ENCODE measurements at places on chromosomes 3 and 15.

GRCh38 chr3:13411186-13411860 is 8.8 kb downstream of the NUP210 start:
- DNase-seq: no peak

DNA sequence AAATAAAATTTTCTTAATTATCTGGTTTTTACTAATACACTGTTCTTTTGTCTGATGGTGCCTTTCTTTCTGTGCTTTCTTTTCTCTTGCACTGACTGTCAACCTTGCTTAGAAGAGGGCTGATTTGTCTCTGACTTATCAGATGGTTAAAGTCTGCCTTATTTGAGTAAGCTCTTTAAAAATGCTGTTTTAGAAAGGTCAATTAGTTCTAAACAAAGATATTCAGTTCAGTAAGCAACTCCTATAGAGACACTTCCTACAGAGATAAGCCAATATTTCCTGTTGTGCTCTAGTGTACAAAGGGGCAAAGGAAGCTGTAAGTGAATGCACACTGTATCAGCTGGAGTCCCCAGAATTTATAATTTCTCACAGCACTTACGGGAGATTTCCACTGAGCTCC is 153.4 kb upstream of the TSPAN3 start:
- DNase-seq: no peak

DNA sequence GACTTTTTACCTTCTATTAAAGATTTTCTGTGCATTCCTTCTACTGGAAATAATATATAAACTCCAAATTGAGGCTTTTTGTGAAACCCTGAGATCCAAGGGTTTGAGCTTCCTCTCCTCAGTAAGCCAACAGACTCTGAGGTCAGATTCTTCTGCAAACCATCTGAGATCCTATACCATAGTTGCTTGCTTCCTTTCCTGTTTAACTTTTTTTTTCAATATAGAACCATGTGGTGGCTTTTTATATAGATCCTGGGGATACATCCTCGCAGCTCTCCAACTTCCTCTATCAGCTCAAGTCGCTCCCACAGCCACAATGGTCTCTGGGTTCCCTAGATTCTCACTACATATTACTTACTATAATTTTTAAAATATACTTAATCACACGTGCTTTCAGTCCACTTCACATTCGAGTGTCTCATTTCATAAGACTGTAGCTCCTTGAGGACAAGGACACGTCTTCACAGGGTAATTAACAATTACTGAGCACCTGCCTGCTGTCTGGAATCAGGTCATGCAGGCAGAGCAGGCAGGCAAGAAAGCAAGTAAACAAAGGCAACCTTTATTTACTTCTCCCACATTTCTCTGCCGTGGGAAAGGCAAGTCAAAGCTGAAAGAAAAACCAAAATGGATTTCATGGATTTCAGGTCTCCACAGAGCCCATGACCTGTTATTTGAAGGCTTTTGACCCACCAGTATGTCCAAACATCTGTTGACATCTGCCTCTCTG is 941.5 kb downstream of the FHIT start:
- no peak for DNase-seq

GRCh38 chr3:169062501-169062900 is 601.0 kb downstream of the MECOM start:
- DNase-seq: no peak

GRCh38 chr3:140546649-140547048 is 131.2 kb upstream of the TRIM42 start:
- DNase-seq: no peak

GRCh38 chr3:52436500-52437149 is 8.3 kb downstream of the SEMA3G start:
- DNase-seq: no peak

GRCh38 chr3:119098619-119099222 is 47.2 kb upstream of the TEX55 start:
- no peak for DNase-seq

DNA sequence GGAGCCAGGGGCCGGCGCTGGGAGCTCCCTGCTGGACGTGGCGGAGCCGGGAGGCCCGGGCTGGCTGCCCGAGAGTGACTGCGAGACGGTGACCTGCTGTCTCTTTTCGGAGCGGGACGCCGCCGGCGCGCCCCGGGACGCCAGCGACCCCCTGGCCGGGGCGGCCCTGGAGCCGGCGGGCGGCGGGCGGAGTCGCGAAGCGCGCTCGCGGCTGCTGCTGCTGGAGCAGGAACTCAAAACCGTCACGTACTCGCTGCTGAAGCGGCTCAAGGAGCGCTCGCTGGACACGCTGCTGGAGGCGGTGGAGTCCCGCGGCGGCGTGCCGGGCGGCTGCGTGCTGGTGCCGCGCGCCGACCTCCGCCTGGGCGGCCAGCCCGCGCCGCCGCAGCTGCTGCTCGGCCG is 1.5 kb downstream of the SMAD6 start:
- no peak for DNase-seq

DNA sequence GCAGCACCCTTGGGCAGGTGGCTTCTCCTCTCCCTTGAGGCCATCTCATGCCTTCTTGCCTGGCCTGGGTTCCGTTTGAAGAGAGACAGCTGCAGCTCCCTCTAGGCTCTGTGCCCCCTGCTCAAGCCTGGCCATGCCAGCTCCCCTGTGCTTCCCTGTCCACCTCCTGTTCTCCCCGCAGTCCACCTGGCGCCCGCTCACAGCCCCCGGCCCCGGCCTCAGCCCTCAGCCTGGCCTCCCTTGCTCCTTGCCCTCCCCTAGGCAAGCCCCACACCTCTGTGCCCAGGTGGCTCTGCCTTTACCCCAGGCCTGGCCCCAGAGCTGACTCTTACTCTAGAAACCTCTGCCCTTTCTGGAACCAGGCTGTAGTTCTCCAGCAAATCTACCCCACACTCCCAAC is 13.9 kb upstream of the RHO start:
- no peak for DNase-seq

DNA sequence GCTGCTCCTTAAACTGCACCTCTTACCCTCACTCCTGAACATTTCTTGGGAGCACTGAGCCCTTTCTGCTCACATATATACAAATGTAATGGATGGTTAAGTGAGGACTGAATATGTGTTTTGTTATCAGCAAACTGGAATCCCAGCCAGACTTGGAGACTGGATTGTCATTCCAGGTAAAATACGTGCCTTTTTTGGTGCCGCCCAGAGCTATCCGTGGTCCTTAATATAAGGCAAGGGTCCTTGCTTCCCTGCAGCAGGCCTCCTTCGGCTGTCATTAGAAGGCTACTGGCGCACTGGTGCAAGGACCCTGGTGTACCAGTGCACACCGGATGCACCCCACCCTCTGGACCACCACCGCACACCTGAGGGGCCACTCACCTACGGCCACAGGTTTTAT is 1.1 kb upstream of the GABRB3 start:
- no peak for DNase-seq

GRCh38 chr15:52289629-52290081 is 5.9 kb downstream of the MYO5C start:
- DNase-seq: no peak

DNA sequence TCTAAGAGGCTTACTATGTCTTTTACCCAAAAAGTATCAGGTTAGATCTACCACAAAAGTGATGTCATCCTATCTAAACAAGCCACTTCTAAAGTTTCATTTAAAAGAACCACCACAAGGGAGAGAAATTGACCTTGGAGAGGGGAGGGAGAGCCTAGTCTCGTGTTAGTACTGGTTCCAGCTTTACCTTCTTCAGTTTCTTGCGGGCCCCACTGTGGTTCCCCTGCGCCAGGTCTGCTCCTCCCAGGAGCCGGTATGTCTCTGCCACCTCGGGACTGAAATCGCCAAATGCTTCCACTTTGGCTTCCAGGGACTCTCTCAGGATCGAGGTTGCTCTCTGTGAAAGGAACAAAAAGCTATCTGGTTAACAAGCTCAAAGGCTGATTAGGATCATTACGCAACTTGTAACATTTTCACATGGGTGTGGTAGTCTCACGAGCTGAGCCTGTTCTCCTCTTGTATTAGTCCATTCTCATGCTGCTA is 51.1 kb downstream of the SYNM start:
- DNase-seq: no peak

DNA sequence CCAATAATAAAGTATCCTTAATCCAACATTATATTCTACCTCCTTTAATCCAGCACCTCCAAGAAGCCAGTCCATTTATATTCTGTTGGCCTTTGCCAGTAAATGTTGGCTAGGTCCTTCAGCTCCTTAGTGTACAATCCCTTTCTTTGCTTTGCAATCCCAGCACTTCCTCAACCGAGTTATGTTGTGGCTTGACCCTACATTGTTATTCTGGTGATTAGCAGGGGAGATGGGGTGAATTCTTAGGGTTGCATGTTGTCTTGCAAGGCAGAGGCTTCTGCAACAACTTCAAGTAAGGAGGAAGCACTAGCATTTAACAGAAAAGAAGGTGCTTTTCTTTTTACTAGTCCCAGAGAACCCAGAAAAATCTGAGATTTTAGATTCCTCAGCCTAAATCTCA is 127.2 kb downstream of the CD47 start:
- DNase-seq: no peak

DNA sequence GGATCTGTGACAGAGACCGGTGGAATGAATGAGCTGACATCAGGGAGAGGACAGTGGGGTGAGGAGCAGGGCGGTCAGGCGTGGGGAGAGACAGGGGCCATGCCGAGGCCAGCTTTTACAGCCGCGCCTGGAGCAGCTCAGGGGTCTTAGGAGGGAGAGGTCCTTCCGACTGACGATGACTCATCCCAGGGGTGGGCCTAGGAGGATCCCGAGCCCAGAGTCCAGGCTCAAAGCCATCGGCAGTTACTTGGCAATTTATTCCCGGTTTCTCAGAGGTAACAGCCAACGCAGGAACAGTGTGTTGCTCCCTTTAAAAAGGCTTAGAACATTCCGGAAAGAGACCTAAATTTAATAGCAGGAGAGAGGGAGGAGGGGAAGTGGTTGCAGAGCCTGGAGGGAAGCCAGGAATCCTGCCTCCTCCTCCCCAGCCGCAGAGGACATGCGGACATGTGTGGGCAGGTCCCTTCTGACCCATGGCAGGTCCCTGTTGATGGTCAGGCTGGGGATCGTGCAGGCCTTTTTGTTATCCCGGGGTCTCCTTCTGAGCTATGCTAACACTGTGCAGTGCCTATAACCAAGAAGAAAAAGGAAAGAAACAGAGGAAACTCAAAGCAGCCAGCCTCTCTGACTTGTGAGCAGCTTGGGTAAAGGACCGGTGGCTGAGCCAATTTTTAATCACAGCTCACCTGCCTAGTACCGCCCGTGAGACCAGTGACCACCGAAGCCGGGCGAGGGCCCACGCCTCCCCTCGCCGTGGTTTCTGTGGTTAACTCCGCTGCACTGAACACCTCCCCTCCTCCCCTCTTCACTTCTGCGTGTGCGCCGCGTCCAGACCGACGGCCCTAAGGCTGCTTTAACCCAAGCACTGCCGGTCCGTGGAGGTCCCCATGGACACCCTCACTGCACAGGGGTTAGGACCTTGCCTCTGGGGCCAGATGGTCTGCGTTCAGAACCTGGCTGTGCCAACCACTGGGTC is 392.4 kb upstream of the PROK2 start:
- no peak for DNase-seq

GRCh38 chr3:134064081-134064480 is 34.4 kb upstream of the SLCO2A1 start:
- no peak for DNase-seq

DNA sequence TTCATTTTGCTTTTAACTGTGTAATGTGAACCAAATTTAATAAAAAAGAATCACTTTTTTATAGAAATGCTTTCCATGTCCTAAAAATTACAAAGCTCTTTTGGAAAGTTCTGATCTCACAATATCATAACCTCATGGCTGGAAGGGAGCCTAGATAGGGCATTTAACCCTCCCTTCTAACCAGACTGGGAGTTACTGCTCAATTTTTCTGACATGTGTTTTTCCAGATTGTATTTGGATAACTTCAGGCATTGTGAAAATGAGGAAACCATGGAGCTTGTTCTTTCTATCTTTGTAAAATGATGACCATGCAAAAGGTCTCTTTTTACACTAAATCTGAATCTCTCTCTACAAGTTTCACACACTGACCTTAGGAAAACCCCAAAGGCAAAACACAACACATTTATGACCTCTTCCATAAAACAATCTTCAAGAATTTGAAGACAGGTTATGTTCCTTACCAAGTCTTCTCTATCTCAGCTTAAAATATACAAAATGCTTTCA is 508.8 kb downstream of the DIPK2A start:
- DNase-seq: no peak

DNA sequence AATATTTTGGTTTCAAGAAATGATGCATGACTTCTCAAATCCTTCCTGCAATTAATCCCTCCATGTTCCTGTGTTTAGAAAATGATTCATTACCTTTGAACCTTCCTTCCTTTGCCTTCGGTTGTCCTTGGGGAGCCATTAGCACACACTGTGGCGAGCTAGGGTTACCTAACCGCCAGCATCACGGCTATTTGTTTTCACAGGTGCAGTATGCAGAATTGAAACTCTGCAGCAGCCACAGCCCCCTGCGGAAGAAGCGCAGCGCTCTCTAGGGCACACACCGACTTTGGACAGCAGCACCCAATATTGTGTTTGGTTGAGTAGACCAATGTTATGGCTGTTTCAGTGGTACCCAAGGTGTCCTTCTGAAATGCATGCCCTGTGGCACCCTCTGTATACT is 247.4 kb downstream of the MCTP2 start:
- DNase-seq: no peak

- DNase-seq: no peak
Measured at GRCh38 chr15:66855041-66855440, 153.0 kb downstream of the SMAD6 start.

GRCh38 chr3:180926526-180926925 is 14.1 kb downstream of the FXR1 start:
- DNase-seq: no peak

GRCh38 chr3:66014651-66015050 is 24.1 kb downstream of the MAGI1 start:
- no peak for DNase-seq

DNA sequence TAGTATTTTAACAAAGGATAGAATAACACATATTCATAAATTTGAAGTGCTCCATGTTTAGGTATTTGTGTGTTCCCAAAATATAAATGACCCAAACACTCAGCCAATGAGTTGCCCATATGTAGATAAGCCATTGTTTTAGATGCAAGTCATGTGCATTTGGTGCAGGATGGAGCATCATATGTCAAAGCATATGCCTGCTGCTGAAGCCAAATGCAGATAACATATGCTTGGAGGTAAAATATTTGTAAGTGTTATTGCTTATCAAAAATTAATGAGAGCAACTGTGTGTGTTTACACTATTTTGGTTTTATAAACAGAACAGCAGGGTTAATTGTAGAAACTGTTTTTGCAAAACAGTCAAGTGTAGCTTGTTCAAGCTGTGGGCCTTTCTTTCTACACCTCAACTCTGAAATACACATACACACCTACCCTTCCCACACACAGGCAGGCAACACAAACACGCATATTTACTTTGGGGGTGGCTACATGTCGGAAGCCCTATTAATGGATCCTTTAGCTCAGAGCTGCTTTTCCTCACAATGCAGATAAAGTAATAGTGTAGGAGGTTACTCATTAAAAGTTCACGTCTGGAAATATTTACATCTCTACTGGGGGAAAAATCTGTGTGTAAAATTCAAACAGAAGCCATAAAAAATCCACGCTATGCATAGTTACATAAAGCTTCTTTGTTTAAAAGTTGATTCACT is 521.4 kb downstream of the ZNF385D start:
- no peak for DNase-seq

GRCh38 chr3:142987080-142987700 is 14.2 kb upstream of the U2SURP start:
- no peak for DNase-seq
